Femur (tissue), 1 donor: ENCODE measurements at places on chromosomes 12 and 14.

- no peak for DNase-seq
These were observed 3.8 kb upstream of the PSMC6 start for GRCh38 chr14:52703225-52703624.

DNA sequence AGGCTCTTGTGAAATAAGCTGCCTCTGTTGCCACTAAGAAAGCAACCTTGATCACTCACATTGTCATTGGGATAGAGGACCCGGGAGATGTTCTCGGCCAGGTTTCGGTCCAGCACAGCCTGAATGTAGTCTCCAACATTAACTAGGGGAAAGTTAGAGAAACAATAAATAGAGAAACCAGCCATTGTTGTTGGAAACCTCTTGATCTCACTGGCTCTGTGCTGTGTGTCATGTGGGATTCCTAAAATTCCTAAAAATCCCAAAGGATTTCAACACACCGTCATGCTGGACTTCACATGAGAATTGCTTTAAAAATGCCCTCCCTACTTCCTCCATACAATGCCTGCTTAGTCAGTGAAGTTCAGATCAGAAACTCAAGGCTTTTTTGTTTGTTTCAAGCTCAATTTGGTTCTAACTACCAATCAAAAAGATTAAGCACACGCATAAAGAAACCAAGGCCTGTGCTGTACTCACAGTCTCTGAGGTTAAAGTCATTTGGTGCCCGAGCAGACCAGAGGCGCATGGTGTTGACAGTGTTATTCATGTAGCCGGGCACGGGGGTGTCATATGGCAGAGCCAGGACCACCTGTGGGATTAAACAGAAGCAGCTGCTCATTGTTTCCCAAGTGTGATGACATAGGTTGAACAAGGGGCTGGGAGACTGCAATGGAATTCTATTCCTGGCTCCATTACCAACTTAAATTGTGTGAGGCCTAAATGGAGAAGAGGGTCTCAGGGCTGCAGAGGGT lies 23.6 kb downstream of the PYGL start:
- DNase-seq = peak; percentile 27

GRCh38 chr12:94284859-94285258 lies 136.5 kb downstream of the PLXNC1 start:
- no peak for DNase-seq

DNA sequence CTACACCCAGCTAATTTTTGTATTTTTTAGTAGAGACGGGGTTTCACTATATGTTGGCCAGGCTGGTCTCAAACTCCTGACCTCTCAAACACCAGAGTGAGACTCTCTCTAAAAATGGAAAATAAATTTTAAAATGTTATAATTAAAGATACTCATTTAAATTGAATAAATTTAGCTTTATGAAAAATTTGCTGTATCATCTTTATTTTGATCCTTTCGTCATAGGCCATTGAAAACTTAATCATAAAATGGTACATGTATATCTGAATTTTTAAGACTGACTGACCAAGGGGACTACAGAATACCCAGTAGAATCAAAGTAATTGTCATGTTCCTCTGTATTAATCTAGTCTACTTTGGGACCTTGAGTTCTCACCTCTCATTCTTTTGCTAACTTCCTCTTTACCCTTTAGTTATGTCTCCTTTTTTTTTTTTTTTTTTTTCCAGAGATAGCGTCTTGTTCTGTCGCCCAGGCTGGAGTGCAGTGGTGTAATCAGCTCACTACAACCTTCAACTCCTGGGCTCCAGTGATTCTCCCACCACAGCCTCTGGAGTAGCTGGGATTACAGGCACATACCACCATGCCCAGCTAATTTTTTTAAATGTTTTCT lies 9.5 kb downstream of the RAB5B start:
- DNase-seq = no peak

DNA sequence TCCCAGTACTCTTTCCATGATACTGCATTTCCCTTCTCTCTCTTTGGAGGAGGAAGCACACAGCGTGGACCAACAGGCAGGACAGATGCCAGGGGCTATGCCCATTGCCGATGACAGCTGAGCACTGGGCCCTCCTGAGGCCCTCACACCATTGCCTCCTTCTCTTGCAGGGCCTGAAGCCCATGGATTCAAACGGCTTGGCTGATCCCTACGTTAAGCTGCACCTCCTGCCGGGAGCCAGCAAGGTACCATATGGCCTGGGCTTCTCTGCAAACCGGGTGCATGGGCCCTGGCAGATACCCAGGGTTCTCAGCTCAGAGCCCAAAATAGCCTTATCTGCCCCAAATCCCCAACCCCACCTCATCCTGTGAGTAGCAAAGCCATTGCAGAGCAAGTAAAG lies 25.2 kb upstream of the OAS1 start:
- no peak for DNase-seq

- no peak for DNase-seq
These were observed 180.5 kb upstream of the HMGA2 start for GRCh38 chr12:65643595-65644386.

- no peak for DNase-seq
These were observed 25.2 kb downstream of the HAL start for GRCh38 chr12:95970905-95971304.

- no peak for DNase-seq
These were observed 1778.9 kb upstream of the SEL1L start for GRCh38 chr14:83312511-83312910.

GRCh38 chr14:67393689-67394088 lies 18.3 kb downstream of the PLEK2 start:
- no peak for DNase-seq
